ENCODE measurements at places on chromosomes 16 and 17.
A peak's percentile ranks its signal among the peaks of the same experiment; 100 is the strongest.

- no peak for DNase-seq
These were observed 5.2 kb downstream of the KRT10 start for GRCh38 chr17:40817103-40817682.

DNA sequence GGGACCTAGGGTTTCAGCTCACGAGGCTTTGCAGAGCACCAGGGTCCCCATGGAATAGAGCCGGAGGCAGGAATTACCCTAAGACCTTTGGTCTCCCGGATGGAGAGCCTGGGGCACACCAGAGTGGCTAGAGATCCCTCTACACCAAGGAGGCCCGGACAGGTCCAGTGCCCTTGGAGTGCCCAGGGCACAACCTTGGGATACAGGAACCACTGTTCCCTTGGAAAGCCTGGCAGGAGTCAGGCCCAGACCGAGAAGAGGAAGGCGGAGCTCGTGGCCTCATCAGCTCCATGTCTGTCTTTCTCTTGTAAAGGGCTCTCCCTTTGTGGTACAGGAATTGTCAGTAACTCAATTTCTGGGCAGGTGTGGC lies 3.8 kb upstream of the DBNDD1 start:
- no peak for DNase-seq

- DNase-seq: no peak
These were observed 3.9 kb upstream of the KRT15 start for GRCh38 chr17:41522301-41523224.

- DNase-seq: no peak
These were observed 183.5 kb downstream of the SEC14L1 start for GRCh38 chr17:77324227-77324626.

DNA sequence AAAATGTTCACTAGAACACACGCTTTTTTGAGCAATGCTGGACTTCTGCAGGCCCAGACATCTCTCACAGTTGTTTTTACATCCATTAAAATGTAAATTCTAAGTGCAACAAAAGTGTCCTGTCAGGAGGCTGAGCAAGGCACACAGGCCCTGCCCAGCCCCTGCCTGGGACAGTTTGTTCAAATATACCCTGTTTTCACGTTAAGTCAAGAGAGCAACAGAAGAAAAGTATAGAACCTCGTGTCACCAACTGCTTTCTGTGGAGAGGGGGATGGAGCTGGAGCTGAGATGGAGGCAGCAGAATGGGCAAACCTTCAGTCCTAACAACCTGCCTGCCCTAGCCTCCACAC lies 4.3 kb upstream of the HOXB2 start:
- peak; percentile 18 for DNase-seq
